Suppressor macrophage treated with lipopolysaccharide for 1 hour (primary cell): ENCODE measurements at places on chromosomes 4 and X.

GRCh38 chr4:1298461-1298860 is 8.8 kb downstream of the MAEA start:
- DNase-seq, result no peak

DNA sequence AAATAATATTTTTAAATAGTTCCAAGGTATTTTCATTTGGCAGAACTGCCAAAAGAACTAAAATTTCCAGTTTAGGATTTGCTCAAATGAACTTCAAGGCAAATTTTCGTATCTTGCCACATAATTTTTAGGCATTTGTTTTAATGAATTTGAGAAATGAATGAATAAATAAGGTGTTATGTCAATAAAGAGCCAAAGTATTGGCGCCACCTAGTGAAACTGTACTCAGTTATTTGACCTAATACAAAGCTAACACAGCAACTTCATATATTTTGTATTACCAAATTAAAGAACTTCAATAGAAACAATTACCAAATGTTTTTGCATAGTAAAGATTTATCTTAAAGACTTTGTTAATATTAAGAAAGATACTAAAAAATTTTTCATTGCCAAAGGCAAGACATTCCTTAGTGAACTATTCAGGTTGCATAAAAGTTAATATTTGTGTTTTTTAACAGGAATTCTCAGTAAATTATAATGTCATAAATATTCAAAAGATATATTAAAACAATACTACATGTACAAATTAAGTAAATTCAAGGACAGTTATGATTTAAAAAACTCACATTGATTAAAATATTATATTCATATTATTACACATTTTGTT is 50.3 kb downstream of the STPG2 start:
- DNase-seq, result peak; percentile 33

DNA sequence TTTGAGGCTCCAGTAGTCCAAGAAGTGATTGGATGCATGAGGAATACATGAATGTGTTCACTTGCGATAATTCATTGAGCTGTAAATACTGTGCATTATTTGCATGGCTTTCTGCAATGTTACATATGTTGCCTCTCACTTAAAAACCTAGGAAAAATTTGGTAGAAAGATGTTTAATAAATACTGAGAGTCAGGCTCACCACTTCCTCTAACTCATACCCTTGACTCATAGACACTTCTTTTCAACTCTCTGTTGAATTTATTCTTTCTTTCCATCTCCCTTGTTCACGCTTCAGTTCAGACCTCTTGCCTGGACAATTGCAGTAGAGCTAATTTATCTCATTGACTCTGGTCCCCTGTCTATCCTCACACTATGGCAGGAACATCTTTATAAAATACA is 35.8 kb upstream of the LEF1 start:
- no peak for DNase-seq

DNA sequence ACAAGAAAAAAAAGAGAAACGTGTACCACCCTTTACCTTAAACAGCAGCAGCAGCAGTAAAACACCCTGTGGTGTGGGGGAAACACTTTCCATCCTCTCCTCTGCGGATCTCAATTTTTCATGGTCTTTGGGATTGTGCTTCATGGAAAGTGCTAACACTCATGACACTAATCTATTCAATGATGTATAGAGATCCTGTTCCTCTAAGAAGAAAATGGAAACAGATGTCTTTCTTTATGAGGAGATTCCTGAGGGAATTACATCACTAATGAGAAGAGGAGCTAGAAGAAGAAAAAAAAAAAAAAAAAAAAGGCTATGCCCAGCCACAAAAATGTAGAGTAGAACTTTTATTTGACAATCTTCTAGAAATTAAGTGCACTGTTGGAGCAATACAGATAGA is 62.9 kb upstream of the NDST3 start:
- no peak for DNase-seq

GRCh38 chrX:118864063-118864635 is 40.5 kb downstream of the ZCCHC12 start:
- no peak for DNase-seq

DNA sequence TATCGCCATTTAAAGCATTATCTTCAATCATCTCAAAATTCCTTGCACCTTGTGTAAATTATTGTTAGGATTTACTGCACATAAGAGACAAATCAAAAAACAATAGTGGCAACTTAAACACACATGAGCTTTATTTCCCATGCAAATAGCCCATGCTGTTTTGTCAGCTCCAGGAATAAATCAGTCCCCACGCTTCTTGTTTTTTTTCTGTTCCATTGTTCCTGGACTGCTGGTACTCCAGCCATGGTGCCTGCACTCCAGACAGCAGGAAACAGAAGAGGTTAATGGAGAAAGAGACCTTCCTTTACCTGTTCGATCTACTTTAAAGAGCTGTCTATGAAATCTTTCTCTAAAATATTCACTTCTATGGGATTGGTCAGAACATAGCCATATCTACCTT is 1515.7 kb upstream of the TENM3 start:
- DNase-seq, result no peak

- DNase-seq, result no peak
Observed at GRCh38 chr4:148065075-148065474, 333.2 kb downstream of the ARHGAP10 start.

DNA sequence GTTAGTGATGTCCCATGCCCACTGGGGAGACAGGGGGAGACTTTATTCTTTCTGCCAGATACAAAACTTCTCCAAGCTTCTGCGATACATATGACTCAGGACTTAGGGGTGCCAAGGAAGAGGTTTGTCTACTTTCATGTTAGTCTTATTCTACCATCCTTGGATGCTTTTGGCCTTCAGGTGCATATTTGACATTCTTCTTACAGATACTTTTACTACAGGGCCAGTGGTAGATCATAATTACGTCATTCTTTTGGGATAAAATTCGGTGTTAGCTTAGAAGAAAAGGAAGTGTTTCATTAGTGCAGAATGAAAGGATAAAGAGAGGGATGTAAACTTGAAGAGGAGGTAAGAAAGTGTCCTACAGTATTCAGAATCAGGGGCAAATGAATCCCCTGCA is 245.2 kb downstream of the THOC2 start:
- DNase-seq, result no peak

DNA sequence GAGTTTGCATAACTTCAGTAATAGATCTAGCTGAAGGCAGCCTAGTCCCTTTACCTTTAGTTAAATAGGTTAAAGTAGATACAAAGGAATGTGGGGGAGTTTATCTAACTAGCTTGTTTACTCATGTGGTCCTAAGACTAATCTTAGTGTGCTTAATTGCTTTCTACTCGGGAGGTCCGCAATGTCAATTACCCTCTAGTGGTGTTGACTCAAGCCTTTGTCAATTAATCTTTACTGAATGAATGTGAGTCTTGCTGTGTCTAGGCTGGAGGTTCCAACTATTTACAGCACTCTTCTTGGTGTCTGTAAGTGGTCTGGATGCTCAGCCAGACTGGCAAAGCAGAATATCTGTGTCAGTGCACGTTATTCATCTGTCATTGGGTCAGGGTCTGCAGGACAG is 17.9 kb upstream of the YTHDC1 start:
- no peak for DNase-seq

DNA sequence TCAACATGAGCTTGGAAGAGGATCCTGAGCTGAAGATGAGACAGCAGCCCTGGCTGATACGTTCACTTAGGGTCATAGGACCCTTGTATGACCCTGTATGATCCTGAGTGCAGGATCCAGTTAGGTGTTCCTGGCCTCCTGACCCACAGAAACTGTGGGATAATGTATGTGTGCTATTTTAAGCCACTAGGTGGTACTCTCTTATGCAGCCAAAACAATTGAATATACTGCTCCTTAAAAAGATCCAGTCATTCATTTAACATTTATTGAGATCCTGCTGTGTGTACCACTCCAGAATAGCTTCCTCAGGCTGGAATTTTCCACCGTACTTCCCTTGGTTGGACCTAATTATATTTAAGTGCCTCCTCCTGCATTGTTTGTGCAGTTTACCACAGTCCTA is 167.1 kb downstream of the AMELX start:
- no peak for DNase-seq

DNA sequence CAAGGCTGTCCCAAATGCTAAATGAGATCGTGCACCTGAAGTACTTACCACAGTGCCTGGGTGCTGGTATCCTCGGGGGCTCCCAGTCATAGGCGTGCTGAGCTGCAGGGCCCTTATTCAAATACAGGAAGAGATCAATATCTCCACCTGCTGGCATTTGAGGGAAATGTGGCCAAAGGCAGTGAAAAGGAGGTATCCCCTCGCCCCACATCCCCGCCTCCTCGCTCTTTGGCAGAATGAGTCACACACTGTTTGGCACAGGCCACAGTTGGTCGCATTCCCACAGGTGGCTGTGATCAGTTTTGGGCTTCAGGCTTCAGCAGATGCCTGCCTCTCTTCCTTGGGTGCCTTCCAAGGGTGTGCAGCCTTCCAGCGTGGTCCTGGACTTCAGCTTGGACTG is 28.4 kb downstream of the ZNF185 start:
- peak; percentile 72 for DNase-seq

DNA sequence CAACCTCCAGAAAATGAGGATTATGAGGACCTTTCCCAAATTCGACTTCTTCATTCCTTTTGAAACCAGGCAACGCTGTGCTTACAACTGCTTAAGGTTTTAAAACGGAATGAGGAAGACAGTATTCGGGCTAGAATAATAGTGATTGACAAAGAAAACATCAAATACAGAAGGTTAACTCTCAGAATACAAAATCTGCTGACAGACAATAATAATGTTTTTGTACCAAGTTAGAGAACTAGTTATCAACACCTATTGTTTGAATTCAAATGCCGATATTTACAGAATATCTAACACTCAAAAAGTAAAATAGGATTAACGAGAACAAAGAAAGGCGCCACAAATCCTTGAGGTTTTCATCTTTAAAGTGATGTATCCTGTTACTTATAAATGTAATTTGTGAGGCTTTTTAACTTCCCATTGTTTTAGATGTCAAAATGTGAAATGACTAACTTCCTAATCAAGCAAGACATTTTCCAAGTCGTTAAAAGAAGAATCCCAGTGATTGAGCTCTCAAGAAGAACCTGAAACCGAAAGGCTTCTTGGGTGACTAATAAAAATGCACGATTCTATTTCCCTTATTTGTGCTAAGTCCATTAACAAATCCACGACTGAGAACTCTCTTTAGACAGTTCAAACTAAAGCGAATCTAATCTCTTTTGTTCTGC is 118.3 kb downstream of the SORBS2 start:
- peak; percentile 12 for DNase-seq

DNA sequence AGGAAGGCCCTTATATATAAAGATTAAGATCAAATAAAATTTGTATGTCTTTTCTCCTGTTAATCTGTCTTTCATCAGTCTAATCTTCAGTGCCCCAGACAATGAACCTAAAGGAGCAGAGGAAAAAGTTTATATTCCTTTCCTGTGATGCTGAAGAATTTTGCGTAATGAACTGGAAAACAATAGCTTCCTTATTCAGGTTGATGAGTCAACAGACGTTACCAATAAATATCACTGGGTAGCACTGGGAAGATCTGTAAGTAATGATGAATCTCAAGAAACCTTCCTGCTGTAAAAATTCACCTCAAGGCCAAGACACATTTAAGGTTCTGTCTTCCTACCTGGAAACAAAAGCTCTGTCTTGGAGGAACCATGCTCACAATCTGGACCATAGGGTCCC is 25.5 kb downstream of the CDKN2AIP start:
- peak; percentile 61 for DNase-seq
